ENCODE measurements at places on chromosomes 16 and 17.

DNA sequence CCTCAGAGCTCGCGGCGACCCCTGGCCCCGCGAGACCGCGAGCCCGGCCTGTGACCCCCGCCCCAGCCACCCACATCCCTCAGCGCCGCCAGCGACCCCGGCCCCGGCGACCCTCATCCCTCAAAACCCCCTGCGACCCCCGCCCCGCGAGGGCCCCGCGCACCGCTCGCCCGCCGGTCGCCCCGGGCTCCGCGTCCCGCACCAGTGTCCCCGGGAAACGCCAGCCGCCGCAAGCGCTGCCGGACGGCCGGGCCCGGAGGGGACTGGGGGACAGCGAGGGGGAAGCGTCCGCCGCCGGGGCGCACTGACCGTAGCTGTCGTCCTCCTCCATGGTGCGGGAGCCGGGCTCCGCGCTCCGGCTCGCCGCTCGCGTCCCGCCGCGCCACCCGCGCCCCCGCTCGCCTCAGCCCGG is at the start of gene CYTH1:
CYTH1 (minus strand) TSS at position 381 of the 412 bp plus-strand sequence; CDS start at position 331, 50 bp downstream.
- no peak for DNase-seq

- no peak for DNase-seq
Observed at GRCh38 chr17:64546716-64547115, 39.9 kb downstream of the CEP95 start.

- no peak for DNase-seq
Observed at GRCh38 chr17:13306310-13306962, 288.6 kb upstream of the ELAC2 start.

GRCh38 chr17:64658931-64659330 is 3.2 kb downstream of the SMURF2 start:
- DNase-seq = no peak

- DNase-seq = no peak
Observed at GRCh38 chr17:78736526-78737079, 45.5 kb downstream of the CYTH1 start.

- DNase-seq = no peak
Observed at GRCh38 chr16:71626858-71627213, 852 bp downstream of the MARVELD3 start.

- DNase-seq = no peak
Observed at GRCh38 chr17:32311028-32311536, 30.9 kb downstream of the C17orf75 start.

DNA sequence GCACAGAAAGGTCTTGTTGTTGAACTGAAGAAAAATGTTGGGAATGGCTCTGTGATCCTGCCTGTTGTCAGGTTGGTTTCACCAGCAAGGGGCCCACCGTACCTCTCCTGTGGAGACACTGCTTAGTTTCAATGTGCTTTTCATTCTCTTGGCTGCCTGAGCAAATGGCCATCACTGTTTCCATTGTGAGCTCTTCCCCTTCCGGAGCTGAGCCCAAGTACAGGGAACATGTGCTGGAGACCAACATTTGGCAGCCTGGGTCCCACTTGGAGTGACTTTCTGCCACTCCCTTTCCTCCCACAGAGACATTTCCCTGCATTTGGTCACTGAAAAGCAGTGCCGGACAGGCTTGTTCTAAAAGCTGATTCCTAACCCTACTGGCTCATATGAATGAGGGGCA is 23.1 kb downstream of the GABARAPL2 start:
- no peak for DNase-seq

GRCh38 chr17:81176666-81177065 is 10.6 kb upstream of the AATK start:
- DNase-seq = no peak

DNA sequence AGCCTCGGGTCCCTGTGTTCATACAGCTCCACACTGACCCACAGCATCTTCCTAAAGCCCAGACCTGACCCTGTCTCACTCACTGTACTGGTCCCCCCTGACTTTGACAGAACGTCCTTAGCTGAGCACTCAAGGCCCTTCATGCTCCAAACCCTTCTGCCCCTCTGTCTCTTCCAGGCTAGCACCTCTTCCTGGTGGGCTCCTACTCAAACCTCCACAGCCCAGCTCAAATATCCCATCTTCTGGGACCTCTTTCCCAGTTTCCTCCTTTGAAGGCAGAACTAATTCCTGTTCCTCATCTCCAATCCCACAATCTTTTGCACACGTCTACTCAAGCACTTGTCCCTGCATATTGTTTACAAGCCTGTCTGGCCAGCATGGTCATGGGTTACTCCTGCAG is 8.8 kb downstream of the GRIN2C start:
- no peak for DNase-seq

DNA sequence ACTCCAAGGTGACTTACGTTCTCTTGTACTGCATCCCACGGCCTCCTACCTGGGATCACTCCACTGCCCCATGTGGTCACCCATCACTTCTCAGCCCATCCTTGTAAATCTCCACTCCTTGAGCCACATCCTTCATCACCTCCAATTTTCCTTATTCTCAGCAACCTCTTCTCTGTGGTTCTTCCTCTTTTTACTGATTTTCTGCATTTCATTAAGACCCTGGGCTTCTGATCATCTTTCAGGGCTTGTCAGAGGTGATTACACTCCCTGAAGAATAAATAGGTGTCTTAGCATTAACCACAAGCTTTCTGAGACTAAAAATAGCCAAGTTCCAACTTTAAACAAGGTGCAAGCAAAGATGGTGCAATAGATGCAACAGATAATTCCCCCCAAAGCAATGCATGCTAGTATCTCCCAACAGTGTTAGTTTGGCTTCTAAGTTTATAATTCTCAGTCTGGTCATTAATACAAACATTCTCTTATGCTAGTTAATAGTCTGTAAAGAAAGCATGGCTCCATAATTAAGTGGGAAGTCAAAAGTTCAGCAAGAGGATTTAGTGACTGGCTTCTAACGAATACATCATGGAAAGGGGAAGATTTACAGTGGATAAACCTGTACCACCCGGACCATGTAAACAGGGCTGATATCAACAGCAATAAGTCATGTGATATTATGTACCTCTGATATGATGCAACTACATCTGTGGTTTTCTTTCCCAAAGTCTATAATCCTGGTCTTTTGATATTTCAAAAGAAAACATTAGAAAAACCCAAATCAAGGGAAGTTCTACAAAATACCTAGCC is 47.4 kb upstream of the FOXJ1 start:
- no peak for DNase-seq

GRCh38 chr17:50835301-50836234 is at the start of gene WFIKKN2:
TSS of gene WFIKKN2 (plus strand) at chr17:50835586. CDS start at chr17:50835938, 352 bp downstream.
- DNase-seq = peak; percentile 31

Measured in GM13977 (cell line).